NCI-H2171 treated with DMSO at 0.1 percent for 48 hours (cell line): ENCODE measurements at places on chromosomes 7 and 10.
A peak's percentile ranks its signal among the peaks of the same experiment; 100 is the strongest.

DNA sequence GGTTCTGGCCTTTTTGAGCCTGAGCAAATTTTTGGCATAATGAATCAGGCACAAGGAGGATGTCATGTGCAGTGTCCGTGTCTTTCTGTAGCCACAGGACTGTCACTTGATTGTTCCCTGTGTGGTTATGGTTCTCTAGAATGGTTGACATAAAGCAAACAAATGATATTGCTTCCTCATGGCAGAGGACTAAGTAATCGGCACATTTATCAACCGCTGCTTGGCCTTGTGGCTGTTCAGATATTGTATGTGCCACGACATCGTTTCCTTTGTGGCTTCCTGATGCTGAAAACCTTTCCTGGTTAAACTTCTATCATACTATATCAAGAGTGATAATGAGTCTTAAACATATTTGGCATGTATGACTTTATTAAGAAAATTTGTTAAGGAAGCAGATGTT, 598.8 kb downstream of the SUGCT start:
- no peak for DNase-seq

DNA sequence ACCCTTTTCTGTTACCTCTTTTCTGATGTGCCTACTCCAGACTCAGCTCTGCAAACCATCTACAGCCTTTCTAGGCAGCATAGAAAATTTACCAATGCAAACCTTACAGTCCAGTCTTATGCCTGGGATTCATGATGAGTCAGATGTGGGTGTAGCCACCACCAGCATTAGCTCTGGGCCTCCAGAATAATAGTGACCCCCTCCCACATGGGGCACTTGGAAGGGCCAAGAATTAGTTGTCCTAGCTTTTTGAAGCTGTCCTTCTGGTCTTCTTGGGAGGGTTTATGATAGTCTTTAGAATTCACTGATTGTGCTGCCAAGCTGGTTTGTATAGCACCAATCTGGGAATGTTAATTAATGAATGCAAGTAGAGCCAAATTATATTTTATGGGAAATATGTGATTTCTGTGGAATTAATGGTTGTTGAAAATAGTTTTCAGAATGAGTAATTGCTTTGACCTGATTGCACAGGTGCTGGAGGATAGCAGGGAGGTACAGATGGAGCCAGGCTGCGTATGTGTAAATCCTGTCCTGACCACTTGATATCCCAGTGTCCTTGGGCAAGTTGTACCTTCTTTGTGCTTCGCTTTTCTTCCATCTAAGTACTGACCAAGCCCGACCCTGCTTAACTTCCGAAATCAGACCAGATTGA, 94.8 kb downstream of the CPED1 start:
- DNase-seq, result no peak

DNA sequence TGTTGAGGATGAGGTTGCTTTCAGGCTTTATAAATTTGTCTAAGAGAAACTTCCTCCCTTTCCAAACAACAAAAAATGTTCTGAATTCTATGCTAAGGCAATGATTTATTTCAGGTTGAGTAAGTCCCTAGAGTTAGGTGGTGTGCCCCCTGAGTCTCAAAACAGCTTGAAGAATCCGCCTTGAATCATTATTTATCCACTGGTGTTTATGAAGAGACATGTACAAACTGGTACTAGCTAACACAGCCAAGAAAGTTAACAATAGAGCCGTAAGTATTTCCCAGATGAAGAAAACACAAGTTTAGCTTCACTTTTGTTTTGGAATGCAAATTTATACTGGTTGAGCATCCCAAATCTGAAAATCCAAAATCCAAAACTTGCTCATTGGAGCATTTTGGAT, 66.2 kb upstream of the SRPK2 start:
- DNase-seq, result no peak

GRCh38 chr7:130151591-130152492, 53.4 kb downstream of the TMEM209 start:
- DNase-seq, result no peak

DNA sequence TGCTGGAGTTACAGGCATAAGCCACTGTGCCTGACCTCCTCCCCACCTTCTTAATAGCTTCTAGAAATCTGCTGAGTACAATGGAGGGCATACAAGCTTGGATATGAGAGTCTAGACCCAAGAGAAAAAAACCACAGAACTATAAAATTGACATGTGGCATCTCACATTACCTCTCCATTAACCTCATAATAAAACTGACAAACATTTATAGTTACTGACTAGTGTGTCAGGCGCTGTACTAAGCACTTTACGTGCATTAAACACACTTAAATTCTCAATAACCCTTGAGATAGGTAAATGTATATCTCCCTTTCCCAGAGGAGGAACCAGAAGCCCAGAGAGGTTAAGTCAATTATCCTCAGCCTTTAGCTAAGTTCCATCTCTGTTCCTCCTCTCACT, 300.5 kb upstream of the MYO3A start:
- no peak for DNase-seq

DNA sequence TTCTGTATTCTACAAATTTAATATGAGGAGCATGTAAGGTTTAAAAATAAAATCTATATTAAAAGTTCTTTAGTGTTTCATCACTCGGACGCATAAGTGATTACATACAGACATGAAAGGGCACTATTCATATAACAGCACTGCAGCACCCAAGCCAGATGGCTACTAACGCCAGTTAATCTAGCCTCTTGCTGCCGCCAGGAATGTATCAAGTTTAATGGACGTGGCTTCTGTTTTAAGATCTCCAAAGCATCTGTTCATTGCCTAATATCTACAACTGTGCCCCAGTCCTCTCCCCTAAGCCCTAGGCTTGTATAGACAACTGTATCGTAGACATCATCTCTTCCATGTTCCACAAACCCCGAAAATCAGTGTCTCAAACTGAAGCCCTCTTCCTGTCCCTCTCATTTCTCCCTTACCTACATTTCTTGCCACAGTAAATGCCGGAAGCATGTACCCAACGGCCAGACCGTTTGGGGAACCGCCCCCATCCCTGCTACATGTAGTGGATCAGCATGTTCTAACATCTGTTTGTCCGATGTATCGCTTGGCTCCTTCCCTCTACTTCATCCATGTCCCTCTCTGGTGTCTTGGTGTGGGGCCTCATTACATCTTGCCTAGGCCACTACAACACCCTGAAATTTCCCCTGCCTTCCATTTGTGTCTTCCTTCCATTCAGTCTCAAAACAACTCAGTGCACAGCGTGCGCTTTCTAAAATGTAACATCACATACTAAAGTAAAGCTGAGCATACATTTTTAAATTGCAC, 147.5 kb upstream of the RSU1 start:
- DNase-seq, result no peak

- peak; percentile 44 for DNase-seq
These were observed 78.7 kb upstream of the C1GALT1 start for GRCh38 chr7:7103343-7104313.

DNA sequence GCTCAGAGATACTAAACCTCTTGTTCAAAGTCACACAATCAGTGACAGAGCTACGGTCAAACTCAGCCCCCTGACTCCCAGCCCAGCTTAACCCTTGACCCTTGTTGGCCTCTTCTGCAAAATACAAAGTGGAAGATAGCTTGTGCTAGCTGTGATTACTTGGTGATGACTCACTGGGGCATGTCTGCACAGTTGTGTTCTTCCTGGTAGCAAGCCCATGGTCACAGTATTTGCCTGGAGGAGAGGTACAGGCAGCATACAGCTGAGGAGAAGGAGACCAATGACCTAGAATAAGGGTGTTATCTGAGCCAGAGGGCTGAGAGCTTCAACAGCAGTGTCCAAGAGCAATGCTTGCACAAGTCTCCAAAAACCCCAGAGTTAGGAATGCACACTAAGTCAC, 5.7 kb upstream of the HSPA12A start:
- no peak for DNase-seq

- no peak for DNase-seq
These were observed 120.0 kb downstream of the ATXN7L1 start for GRCh38 chr7:105756367-105756766.

GRCh38 chr7:30157204-30157603, 22.4 kb downstream of the MTURN start:
- DNase-seq, result no peak

- DNase-seq, result no peak
These were observed 29.0 kb downstream of the FGFBP3 start for GRCh38 chr10:91880310-91880709.

DNA sequence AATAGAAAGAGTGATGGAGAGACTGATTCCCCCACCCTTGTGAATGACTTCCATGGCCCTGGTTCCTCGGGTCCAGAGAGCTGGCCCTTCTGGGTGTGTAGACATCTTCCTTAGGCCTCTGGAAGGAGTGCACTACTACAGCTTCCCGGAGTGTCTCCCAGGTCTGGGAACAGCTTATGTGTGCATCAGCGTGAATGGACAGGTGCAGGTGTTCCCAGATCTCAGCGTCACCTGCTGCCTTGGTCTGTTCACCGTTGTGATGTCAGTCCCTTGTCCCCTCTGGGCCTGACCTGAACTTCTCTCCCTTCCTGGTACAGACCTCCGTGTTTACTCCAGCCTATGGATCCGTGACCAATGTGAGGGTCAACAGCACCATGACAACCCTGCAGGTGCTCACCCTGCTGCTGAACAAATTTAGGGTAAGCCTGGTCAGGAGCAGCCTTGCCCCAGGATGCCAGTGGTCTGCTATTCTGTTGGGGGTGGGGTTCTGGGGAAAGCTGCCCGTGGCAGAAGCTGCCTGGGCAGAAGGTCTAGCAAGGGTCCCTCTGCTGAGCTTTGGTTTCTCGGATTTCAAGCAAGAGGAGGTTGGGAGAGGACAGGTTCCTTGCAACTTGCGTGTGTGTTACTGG, 10.5 kb upstream of the DEPP1 start:
- no peak for DNase-seq

GRCh38 chr10:99777918-99778714, 4.3 kb upstream of the ABCC2 start:
- DNase-seq, result peak; percentile 0

- DNase-seq, result no peak
These were observed at the start of gene PLAC9 for GRCh38 chr10:80132299-80133139. Gene PLAC9 (plus strand): TSS chr10:80132730. CDS start chr10:80132763, 33 bp downstream.

DNA sequence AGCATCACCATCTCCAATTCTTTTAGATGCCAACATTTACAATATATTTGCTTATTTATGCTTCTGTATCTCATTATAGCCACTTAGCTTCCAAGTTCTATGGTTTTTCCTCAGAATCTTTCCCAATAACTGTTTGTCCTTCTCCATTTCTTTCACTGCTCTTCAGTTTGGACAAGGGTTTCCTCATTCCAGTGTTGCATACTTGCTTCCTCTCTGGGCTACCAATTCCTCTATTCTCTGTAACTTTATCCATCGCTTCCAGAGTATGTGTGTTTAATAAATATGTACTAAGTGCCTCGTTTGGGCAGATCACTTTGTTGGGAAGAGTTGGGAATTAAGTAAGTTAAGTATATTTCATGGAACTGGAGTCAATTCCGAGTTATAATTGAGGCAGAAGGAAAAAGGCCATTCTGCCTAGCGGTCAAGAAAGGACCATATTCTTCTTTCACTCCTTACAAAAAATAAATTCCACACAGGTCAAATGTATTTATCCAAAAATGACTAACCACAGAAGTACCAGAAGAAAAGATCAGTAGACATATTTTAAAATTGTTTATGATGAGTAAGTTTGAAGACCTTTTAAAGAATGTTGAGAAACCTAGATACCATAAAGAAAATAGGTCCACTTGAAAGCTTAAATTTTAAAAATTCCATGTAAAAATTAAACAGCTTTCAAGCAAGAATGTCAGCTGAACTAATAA, 10.8 kb downstream of the STAMBPL1 start:
- DNase-seq, result no peak

DNA sequence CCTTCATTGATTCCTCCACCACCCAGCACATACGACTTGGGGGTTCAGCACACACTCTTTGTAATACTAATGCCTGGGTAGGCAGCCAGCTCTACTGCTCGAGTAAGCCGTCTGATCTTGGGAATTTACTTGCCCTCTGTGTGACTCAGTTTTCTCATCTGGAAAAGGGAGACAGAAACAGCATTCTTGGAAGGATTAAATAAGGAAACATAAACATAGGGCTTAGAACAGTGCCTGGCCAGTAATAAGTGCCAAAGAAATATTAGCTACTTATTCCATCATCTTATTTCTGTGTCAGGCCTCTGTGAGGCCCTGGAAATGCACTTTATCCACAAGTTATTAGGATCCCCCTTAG, 130.1 kb downstream of the TNS3 start:
- DNase-seq, result no peak

- peak; percentile 13 for DNase-seq
These were observed 73.9 kb downstream of the SH3PXD2A start for GRCh38 chr10:103781329-103782061.

DNA sequence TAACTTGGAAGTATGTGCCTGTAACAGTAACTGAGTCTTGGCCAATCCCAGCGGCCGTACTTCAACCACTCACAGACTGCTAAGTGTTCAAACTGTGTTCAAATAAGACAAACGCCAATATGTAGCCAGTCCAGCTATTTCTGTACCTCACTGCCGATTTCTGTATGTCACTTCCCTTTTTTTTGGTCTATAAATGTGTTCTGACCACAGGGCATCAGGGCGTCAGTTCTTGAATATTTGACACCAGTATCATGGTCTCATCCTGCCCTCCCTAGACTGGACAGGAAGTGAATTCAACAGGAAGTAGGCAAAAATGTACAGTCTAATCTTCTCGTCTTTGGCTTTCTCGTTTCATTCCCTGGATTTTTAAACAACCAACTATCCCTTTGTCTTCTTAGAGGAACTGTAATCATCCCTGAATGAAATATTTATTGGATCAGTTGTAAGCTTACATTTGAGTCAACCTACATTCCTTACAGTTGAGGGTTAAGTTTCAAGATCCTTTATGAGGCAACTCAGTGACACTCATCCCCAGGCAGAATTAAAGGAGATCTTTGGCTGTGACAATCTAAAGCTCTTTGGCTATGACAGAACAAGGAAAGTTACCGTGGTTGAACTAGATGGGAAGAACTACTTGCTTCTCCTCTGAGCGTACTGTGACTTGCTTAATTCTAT, 232.7 kb downstream of the NSUN6 start:
- no peak for DNase-seq

DNA sequence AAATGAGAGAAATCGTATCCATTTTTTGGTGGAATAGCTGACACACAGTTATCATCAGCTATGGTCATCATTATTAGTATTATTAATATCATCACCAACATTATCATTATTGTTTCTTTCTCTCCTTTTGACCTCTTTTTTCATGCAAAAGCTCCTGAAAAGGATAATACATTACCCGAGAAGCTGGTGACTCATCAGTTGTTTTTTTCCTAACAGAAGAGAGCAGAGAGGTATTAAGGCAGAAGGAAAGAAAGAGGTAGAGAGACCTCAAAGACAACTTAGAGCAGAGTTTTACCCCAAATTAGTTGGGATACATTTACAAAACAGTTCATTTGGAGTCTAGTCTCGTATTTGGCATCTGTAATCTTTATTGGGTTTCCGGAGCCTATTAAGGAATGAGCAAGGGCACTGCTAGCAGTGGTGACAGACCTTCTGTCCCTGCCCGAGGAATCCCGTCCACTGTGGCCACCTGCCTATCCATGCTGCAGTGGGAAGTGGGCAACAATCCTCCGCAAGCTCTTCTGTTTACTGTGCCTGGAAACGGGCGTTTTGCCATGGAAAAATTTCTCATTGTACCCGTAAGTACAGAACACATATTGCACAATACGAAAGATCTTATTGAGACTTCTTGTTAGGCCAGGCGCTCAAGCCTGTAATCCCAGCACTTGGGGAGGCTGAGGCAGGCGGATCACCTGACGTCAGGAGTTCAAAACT, 170.0 kb upstream of the MKLN1 start:
- no peak for DNase-seq
